Sigmoid colon (tissue), 7 donors: ENCODE measurements at places on chromosomes 6 and 20. TPM values are rescaled to one million over a fixed set of nuclear protein-coding genes. Genes with fewer than 3 reads are reported as not detected.

Gene MYCT1
- total RNA-seq = 5.4 TPM

Gene LAMA5
- 409 TPM for total RNA-seq

Gene HUS1B
- 3.6 TPM for total RNA-seq

Gene EYA2
- total RNA-seq = 3.3 TPM

Gene PRDM1
- 1.1 TPM for total RNA-seq

Gene SFTA2
- not detected for total RNA-seq

Gene HLA-B
- total RNA-seq = 377 TPM

Gene MYLK2
- total RNA-seq = 0.81 TPM

Gene RIPPLY2
- not detected for total RNA-seq

Gene OR11A1
- not detected for total RNA-seq

Gene IMPG1
- not detected for total RNA-seq

Gene HFE
- 4.7 TPM for total RNA-seq

Gene TMEM74B
- total RNA-seq = 0.33 TPM

Gene DEFB132
- total RNA-seq = not detected

Gene STMND1
- total RNA-seq = not detected

Gene ATP9A
- 34.6 TPM for total RNA-seq

Gene PLAGL1
- 11.1 TPM for total RNA-seq

Gene OOEP
- total RNA-seq = not detected

Gene FOXF2
- 26.0 TPM for total RNA-seq

Gene MATN4
- total RNA-seq = not detected
